Activated CD8-positive, alpha-beta T cell treated with anti-CD3 and anti-CD28 coated beads for 36 hours (primary cell): ENCODE measurements at places on chromosomes 5 and 9. TPM values are rescaled to one million over a fixed set of nuclear protein-coding genes. Genes with fewer than 3 reads are reported as not detected.
A peak's percentile ranks its signal among the peaks of the same experiment; 100 is the strongest.

The PTGES gene
- 0.56 TPM for total RNA-seq

- no peak for DNase-seq
These were observed 40.1 kb downstream of the SMARCA2 start for GRCh38 chr9:2055203-2055658.

DNA sequence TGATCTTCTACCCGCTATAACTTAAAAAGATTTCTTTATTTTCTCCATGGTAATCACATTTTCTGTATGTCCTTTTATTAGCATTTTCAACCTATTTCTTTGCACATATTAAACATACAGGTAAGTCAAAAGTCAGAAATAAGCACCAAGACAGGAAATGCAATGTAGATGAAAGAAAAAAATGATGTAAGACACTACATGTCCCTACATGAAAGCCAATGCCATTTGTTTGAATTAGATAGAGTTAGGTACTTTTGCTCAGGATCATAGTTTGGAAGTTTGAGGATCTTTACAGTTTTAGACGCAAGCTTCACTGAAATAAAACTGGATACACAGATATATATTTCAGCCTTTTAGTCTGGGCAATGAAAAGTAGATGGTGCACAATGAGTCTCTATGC is 453.1 kb upstream of the MEF2C start:
- DNase-seq = no peak

The BSPRY gene
- 9.1 TPM for total RNA-seq

The PAEP gene
- total RNA-seq = not detected

DNA sequence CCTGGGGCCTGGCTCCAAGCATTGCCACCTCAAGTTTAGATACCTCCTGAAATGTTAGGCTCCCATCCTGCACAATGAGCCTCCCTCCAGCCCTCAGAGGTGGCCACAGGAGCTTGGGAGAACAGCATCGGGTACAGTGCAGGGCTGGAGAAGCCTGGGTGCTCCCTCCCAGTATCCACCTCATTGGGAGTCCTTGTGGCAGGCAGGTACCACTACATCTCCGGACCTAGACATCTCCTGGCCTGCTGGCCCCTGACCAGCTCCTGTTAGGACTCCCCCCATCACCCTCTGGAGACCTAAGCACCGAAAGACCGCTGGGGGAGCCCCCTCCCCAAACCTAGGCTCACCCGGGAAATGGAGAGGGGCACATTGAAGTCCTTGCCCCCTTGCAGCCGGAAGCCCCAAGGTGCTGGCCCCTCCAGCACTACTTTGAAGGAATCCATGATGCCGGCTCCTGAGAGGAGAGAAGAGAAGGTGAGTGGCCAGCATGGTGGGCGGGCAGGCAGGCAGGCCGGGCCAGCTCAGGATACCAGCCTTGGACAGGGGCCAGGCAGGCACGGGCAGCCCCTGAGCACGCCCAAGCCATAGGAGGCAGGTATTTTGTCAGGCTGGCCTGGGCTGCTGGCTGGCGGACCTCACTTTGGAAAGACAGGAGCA is 1.2 kb downstream of the PDLIM7 start:
- no peak for DNase-seq

DNA sequence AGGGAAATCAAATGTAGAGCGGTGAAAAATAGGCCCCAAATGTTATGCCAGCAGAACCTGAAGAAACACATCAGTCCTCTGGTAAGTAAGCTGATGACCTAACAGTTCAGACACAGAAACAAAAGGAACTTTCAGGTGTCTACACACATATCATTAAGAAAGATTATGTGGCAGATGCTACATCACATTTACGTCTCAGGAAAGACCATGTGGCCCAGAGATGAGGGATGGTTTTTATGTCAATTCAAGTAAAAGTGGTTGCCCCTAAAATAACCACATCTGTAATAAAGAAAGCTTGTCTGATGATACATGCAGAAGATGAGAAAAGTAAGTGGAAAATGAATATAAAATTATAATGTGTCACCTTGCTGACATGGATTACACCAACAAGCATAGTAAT is 31.4 kb downstream of the GNAQ start:
- peak; percentile 41 for DNase-seq

- no peak for DNase-seq
These were observed 153.6 kb downstream of the TSSK1B start for GRCh38 chr5:113281194-113281593.

The CCDC192 gene
- total RNA-seq = not detected

- no peak for DNase-seq
These were observed 3.5 kb downstream of the PANK3 start for GRCh38 chr5:168575391-168576372.

DNA sequence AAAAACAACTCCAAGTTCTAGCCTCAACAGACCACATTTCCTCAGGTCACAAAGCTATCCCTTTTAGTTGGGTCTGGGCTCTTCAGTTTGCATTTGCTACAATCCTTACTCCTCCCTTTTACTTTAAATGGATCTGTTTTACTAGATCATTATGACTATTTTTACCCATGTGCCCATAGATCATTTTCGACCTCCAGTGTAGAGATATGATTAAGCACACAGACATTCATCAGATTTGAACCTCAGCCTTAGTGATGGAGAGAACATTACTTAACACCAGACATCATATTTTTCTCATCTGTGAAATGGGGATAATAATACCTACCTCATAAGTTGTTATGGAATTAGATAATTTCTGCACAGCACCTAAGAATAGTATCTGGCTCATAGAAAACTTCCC is 141.9 kb downstream of the NPR3 start:
- DNase-seq = no peak

The CCDC180 gene
- total RNA-seq = 1.5 TPM

The SETX gene
- total RNA-seq = 33.8 TPM

DNA sequence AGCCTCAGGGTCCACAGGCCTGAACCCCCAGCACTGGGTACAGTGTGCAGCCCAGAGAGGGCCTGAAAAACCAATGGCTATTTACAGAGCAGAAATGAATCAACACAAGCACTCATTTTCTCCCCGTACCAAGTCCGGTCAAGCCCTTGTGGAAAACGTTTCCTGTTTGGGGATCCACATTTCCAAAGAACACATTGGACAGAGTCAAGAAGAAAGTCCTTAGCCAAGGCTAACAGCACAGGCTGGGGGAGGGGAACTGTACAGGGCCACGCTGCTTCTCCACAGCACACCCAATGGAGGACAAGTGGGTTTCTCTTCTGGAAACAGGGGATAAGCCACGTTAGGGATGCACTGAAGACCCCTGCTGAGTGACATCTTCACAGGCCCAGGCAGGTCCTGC is 62.3 kb downstream of the NSUN2 start:
- DNase-seq = no peak

DNA sequence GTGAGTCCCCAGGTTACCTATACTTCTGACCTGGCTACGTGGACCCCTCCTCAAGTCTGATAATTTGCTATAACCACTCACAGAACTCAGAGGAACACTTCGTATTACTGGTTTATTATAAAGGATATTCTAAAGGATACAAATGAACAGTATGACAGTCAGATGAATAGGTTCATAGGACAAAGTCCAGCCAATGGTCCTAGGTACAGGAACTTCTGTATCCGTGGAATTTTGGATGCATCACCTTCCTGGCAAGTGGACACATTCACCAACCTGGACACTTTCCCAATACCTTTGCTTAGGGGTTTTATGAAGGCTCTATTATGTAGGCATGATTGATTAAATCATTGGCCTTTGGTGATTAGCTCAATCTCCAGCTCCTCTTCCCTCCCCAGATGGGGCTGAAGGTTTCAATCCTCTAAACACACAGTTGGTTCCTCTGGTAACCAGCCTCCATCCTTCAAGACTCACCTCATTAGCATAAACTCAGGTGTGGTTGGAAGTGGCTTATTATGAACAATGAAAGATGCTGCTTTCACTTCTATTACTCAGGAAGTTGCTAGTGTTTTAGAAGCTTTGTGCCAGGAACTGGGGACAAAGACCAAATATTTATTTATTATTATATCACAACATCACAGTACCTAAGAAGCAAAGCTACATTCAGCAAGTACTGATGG is 149.6 kb upstream of the ELL2 start:
- no peak for DNase-seq

GRCh38 chr5:147805030-147805454 is 22.5 kb upstream of the JAKMIP2 start:
- peak; percentile 74 for DNase-seq

DNA sequence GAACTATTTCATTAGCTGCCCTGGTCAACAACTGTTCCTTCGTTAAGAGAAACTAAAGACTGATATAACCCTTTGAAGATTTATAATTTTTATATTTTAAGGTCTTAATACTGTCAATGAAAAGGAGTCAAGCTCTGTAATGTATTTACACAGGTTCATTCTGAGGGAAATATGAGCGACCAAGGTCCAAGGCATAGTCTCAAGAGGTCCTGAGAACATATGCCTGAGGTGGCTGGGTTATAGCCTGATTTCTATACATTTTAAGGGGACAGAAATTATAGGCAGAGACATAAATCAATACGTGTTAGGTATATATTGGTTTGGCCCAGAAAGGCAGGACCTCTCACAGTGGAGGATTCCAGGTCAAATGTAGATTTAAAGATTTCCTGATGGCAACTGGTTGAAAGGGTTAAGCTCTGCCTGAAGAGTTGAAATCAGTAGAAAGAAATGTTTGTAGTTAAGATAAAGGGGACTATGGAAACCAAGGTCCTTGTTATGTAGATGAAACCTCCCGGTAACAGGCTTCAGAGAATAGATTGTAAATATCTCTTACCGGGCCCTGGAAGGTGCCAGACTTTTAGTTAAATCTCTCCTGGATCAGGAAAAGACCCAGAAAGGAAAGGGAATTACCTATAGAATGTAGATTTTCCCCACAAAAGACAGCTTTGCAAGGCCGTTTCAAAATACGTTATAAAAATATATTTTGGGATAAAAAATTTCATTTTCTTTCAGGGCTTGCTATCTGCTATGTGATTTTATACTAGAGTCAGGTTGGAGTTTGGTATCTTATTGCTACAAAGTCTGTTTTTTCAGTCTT is 107.3 kb upstream of the PRLR start:
- DNase-seq = no peak

The FAM163B gene
- total RNA-seq = not detected

DNA sequence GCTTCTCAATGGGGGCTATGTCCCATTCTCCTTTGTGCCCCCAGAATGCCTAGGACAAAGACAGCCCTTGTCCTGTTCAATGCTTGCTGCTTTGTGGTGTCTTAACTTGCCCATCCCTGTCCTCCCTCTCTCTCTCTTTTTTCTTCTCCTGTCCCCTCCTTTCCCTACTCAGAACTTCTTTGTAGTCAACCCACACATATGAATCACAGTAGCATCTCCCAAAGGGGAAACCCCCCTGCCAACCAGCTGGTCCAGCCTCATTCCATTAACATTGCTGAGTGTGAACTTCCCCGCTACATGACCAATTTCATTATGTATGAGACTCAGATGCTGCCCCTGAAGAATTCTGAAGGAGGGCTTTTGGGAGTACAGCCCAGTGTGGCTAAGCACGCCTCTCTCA is 408.3 kb downstream of the ENC1 start:
- peak; percentile 6 for DNase-seq

DNA sequence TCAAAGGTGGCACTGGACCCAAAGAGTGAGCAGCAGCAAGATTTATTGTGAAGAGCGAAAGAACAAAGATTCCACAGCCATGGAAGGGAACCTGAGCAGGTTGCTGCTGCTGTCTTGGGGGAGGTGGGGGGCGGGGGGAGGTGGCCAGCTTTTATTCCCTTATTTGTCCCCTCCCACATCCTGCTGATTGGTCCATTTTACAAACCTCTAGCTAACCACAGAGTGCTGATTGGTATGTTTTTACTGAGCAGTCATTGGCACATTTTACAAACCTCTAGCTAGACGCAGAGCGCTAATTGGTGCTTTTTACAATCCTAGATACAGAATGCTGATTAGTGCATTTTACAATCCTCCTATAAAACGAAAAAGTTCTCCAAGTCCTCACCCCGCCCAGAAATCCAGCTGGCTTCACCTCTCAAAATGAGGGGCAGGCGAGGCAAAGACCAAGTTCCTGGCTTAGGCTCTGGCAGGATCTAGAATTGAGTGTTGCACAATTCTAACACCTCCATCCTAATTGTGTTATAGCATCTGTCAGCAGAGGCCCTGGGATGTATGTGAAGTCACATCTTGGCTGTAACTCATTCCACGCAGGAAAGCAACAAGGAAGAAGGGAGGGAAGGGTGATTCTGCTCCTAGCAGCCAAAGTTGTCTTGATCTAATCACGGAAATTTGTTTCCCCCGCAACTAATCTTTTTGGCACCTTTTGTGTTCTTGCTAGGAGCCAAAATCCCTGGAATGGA is 34.3 kb downstream of the ROR2 start:
- no peak for DNase-seq

GRCh38 chr9:88833946-88834345 is 157.3 kb upstream of the S1PR3 start:
- no peak for DNase-seq

DNA sequence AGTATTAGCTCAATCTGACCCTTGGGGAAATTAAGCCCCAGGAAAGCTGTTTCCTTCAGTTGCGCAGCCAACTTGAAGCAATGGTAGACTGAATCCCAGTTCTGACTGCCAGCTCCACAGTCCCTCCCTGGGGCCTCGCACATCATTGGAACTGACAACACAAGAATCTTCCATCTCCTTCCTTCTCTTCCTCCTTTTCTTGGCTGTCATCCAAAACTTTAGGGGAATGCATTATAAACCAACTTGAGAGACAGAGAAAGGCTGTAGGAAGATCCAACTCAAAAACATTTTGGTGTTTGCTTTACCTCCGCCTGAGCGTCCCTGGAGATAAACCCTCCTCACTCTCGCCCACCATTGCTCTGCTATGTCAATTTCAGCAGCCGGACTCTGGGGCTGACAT is 16.6 kb downstream of the KCNIP1 start:
- no peak for DNase-seq

The C1QTNF3 gene
- total RNA-seq = 1.3 TPM

- no peak for DNase-seq
These were observed 140.9 kb upstream of the PIK3R1 start for GRCh38 chr5:68074633-68075032.

The CCDC187 gene
- total RNA-seq = 0.07 TPM

The SYNPO gene
- 0.22 TPM for total RNA-seq

DNA sequence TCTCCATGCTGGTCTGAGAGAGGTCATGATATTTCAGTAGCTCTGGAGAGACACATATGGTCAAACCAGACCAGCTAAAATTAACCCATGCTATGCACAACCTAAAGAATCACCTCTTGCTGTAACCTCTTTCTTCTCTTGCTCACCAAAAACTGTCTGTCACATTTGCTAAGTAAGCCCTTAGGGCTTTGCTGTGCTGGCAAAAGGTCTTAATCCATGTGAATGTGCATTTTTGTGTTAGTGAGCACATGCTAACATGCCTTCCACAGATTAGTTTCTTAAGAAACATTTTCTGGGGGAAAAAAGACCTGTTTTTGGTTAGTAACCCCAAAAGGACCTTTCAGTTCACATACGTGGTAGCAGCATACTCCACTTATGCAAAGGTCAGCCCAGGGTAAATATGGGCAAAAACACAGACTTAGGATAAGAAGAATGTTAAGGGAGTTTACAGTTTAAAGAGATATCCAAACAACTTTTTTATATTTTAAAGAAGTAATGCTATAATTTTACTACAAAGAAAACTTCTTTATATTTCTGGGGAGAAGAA is 124.2 kb upstream of the CCDC152 start:
- DNase-seq = no peak

- DNase-seq = no peak
These were observed 12.2 kb upstream of the SLC44A1 start for GRCh38 chr9:105232207-105232606.

The GRXCR2 gene
- not detected for total RNA-seq

The KIF24 gene
- 5.8 TPM for total RNA-seq
